ENCODE measurements at places on chromosomes 12 and 14.

DNA sequence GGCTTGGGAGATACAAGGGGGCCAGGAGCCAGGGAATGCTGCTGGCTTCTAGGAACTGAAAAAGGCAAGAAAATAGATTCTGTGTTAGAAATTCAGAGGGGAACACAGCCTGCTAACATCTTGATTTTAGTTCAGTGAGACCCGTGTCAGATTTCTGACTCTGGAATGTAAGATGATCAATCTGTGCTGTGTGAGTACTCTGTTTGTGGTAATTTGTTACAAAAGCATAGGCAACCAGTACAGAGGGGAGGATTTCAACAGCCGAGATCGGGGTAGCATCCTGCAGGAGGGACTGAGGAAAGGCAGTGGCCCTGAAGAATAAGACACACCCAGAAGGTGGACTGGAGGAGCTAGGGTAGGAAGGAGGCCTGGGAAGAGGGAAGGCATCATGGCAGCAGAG, 410.0 kb upstream of the CCDC196 start:
- peak; percentile 46 for DNase-seq

DNA sequence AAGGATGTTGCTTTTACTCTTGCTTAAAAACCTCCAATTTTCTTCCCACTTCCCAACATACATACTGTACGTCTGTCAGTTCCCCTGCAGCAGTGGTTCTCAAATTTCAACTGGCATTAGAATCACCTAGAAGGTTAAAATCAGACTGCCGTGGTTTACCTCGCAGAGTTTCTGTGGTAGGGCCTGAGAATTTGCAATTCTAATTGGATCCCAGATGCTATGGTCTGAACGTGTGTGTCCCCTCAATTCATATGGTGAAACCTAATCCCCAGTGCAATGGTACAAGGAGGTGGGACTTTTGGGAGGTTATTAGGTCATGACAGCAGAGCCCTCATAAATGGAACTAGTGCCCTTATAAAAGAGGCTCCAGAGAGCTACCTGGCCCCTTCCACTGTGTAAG, 226.9 kb downstream of the CRADD start:
- DNase-seq = no peak

DNA sequence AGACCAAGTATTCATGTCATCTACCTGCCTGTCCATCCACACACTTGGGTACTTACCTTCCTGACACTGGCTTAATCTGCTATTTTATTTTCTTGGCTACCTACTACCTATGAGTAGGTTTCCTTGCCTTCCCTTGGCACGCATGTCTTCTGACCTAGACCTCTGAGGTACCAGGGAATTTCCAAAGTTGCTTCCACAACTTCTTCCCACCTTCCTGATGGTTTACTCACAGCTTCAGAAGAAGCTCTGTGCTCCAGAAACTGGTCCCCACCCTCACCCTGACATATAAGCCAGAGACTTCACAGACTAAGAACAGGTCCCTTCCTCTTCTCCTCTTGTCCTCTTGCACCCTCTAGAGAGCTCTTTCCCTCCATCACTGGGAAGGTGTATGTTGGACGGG, 35.7 kb upstream of the DDX11 start:
- DNase-seq = no peak

DNA sequence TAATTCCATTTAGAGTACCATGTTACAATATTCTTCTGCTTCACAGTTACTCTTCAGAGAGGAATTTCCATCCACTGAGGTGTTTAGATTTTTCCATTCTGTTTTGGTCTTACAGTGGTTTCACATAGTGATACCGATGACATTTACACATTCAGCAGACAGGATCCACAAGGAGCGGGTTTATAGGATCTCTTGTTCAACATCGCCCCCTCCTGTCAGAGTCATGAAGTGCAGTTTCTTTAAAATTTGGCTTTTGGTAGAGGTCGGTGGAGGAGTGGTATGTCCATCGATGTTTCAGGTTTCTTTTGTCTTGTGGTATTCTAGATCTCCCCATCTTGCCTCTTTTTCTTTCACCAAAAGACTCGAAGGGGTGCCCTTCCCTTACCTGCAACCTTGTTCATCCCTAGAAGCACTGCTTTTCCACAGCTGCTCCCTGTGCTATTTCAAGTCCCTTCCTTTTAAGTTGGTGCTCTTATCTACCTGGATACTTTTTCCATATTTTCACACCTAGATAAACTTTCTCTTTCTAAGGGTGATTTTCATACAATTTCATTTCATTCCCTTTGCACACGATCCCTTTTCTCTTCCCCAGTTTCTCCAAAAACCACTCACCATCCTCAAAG, 181.3 kb downstream of the ITPR2 start:
- DNase-seq = peak; percentile 80

DNA sequence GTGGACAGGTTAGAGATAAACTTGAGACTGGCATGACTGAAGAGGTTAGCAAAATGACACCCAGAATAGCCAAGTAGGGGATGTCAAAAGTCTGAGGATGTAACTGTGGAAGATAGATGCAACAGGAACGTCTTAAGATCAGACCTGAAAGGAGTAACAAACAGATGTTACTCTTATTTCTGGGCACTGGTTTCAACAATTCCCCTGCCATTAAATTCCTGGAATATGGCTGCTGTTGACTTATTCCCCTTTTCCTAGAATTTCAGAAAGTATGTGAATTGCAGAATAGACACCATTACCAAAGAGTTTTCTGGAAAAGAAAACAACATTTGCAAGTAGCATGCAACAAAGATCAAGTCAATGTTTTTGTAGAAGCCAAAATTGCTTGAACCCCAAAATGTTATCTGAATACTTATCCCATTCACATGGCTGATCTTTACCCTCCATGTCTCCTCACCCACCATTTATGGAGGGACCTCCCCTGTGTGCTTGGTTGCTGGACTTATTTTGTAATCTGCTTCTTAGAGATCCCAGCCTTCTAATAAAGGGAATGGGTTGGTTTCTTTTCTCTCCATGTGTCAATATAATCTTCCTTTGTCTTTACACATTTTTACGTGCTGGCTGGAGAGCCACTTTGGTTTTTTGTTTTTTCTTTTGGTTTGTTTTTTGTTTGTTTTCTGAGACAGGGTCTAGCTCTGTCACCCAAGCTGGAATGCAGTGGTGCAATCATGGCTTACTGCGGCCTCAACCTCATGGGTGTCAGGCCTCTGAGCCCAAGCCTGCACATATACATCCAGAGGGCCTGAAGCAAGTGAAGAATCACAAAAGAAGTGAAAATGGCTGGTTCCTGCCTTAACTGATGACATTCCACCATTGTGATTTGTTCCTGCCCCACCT, 57.0 kb downstream of the BBS10 start:
- DNase-seq = no peak

GRCh38 chr12:127515941-127516340, 751.0 kb upstream of the TMEM132C start:
- peak; percentile 65 for DNase-seq

- DNase-seq = no peak
Measured at GRCh38 chr12:45575417-45575816, 154.1 kb upstream of the ARID2 start.

DNA sequence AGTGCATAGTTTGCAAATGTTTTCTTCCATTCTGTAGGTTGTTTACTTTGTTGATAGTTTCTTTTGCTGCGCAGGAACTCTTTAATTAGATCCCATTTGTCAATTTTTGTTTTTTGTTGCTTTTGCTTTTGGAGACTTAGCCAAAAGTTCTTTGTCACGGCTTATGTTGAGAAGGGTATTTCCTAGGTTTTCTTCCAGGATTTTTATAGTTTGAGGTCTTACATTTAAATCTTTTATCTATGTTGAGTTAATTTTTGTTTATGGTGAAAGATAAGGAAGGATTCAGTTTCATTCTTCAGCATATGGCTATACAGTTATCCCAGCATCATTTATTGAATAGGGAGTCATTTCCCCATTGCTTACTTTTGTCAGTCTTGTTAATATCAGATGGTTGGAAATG, 51.9 kb downstream of the SYNE2 start:
- DNase-seq = no peak

- DNase-seq = peak; percentile 39
Measured at GRCh38 chr14:31449971-31450610, 7.2 kb downstream of the DTD2 start.

GRCh38 chr12:51910691-51911090, 3.4 kb downstream of the ACVRL1 start:
- DNase-seq = no peak

GRCh38 chr14:99632410-99633035, 12.4 kb upstream of the HHIPL1 start:
- DNase-seq = no peak

- DNase-seq = peak; percentile 79
Measured at GRCh38 chr12:76449583-76449982, 101.4 kb upstream of the BBS10 start.

DNA sequence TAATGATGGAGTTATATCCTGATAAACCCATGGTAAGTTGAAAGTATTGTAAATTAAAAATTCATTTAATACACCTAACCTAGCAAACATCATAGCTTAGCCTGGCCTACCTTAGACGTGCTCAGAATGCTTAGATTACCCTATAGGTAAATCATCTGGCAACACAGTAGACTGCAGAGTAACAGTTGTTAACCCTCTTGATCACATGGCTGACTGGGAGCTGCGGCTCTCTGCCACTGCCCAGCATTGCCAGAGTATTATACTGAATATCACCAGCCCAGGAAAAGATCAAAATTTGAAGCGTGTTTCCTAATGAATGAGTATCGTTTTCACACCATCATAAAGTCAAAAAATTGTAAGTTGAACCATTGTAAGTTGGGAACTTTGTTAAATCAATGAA, 17.8 kb upstream of the TMPRSS12 start:
- DNase-seq = no peak

DNA sequence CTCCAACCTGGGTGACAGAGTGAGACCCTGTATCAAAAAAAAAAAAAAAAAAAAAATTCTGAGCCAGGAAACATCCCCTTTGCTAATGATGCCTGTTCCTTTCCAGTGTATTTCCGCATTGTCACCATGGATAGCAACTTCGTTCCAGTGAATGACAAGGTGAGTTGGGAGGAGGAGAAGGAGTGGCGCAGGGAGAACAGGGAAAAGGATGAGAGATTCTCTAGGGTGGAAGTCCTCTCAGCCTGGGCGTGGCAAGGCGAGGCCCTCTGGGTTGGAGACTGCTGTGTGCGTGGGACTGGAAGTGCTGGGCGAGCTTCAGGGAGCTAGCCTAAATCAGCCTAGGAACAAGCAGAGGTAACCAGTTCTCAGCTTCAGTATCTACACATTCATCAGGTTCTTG, 7.2 kb downstream of the A2ML1 start:
- DNase-seq = no peak

DNA sequence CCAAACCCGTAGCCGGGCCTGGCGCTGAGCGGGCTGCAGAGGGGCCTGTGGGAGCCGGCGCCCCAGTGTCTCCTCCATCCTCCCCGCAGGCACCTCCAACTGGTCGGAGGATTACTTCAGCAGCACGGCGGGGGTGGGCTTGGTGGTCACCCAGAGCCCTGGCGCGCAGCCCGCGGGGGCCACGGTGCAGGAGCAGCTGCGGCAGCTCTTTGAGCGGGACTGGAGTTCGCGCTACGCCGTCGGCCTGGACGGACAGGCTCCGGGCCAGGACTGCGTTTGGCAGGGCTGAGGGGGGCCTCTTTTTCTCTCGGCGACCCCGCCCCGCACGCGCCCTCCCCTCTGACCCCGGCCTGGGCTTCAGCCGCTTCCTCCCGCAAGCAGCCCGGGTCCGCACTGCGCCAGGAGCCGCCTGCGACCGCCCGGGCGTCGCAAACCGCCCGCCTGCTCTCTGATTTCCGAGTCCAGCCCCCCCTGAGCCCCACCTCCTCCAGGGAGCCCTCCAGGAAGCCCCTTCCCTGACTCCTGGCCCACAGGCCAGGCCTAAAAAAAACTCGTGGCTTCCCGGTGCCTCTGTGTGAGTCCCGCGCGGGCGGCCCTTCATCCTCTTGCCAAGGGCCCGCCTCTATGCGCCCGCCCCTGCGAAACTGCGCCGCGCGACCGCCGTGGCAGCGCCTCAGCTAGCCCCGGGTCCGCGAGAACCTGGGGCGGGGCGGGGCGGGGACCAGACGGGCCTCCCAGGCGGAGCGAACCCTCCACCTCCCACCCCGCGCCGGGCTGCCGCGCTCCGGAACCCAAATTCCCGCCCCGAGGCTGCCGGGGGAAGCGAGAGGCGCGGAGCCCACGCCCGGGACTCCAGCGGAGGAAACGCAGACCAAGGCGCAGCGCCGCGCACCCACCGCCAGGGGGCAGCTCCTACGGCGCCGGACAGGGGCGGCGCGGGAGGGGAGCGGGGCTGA, 8.3 kb downstream of the PLD4 start:
- DNase-seq = peak; percentile 87

DNA sequence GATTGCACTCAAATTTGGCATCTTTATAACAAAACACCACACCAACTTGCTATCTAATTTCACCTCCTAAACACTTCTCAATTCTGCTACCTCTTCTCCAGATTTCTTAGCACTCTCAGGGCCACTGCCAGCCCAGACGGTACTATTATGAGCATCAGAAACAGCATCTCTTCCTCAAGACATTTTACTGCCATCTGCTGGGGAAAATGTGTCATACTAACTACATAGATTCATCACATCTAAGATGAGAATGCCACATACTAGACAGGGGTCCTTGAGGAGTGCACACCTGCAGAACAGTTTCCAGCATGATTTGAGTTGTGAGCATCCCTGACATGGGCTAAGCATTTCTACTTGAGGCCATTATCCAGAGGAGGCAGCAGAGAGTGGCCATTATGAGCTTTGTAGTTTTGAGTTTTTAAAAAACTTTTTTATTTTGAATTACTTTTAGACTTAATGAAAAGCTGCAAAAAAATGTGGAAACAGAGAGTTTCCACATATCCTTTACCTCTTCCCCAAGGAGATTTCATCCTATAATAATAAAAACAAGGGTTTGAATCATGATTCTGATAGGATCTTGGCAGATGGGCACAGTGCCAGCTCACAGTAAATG, 15.1 kb upstream of the GRIP1 start:
- DNase-seq = peak; percentile 73

DNA sequence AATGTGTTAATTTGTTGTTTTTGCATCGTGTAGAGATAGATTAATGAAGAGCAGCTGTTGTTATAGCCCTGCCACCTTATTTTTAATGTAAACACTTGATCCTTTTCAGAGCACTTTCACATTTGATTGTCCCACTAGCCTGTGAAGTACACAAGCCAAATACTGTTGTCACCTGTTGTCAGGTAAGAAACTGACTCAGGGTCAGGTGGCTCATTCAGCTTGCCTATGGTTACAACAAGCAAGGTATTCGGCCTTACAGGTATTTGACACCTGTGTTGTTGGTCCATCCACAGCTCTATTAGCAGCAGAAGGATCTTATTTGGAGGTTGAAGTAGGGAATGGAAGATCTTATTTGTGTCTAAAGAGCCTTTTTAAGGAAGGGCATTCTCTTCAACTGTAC, 108.9 kb downstream of the GPR135 start:
- no peak for DNase-seq

GRCh38 chr14:92492258-92492657, 21.3 kb upstream of the RIN3 start:
- no peak for DNase-seq

DNA sequence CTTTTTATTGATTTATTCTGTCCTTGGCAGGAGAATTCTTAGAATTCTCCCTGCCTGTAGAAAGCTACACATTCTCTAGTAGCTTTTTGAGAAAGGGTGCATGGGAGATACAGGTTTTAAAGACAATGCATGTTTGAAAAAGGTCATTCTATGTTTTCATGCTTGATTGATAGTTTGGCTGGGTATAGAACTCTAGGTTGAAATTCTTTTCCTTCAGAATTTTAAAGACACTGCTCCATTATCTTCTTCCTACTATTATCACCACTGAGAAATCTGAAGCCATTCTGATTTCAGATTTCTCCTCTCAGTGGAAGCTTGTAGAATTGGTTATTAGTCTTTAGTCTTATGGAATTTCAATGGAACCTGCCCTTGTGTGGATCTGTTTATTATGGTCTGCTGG, 14.0 kb downstream of the ATF7IP start:
- DNase-seq = no peak

Data from fibroblast of skin of right quadriceps (primary cell).